Breast epithelium (tissue), 4 donors: ENCODE measurements at places on chromosomes 16 and 17.

DNA sequence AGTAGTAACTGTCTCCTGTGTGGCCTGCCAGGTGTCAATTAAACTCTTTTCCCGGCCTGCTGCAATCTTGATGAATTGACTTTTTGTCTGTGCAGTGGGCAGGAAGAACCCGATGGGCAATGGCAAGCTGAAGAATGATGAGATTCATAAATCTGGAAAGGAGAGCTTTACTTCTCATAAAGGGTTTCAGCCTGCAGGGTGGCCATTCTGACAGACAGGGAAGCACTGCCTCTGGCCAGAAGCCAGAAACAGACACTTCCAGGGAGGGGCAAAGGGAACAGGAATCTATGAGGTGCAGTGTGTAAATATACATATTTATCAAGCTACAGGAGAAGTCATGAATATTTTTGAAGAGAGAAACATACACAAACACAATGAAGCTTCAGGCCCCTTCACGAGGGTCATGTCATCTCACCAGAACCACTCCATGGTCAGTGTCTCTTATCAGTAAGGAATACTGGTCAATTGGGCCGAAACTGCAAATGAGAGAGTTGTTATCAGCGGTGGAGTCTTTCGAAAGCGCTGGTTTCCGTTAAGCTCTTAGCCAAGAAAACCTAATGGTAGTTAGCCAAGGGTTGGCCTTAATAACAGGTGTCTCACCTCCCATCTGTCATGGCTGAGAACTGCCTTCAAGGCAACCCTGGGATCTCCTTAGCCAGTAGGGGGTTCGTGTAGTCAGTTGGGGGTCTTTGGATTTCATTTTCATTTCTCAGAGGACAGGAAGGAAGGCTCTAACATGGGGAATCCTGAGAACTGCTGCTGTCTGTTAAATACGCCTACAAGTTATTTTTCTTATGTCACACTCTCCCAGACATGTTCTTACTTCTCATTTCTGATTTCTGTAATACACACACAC lies 1.2 kb upstream of the NARF start:
- peak overlapping the region; percentile 93 for H3K4me3 ChIP-seq
- no peaks in the 10 kb centered on the region for H3K27me3 ChIP-seq
- H3K4me1 ChIP-seq, result peaks cover 4% of the 10 kb centered on the region
- H3K36me3 ChIP-seq, result no peaks in the 10 kb centered on the region

DNA sequence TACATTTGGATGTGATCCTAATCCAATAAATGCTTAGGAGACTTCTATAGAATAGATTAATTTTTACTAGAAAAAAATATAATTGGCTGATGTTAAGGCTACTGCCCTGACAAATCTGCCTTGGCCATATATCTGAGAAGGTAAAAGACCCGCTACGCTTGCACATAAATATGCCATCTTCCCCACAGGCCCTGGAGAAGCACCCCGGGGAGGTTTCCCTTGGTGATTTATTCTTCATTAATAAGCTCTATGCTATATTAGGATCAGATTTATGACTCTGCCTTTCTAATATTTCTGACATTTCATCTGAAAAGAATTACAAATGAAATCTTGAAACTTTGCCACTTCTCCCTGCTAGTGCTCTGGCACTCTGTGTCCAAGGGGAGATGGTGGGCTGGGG lies 27.4 kb upstream of the MEOX1 start:
- no peak for DNase-seq
- H3K4me1 ChIP-seq, result no peaks in the 10 kb centered on the region
- H3K27ac ChIP-seq, result no peak overlapping the region

GRCh38 chr16:21161211-21161610 lies 2.7 kb downstream of the LDAF1 start:
- DNase-seq, result no peak
- no peaks in the 10 kb centered on the region for H3K27me3 ChIP-seq
- no peaks in the 10 kb centered on the region for H3K36me3 ChIP-seq
- H3K27ac ChIP-seq, result no peak overlapping the region
- no peak overlapping the region for H3K4me3 ChIP-seq

DNA sequence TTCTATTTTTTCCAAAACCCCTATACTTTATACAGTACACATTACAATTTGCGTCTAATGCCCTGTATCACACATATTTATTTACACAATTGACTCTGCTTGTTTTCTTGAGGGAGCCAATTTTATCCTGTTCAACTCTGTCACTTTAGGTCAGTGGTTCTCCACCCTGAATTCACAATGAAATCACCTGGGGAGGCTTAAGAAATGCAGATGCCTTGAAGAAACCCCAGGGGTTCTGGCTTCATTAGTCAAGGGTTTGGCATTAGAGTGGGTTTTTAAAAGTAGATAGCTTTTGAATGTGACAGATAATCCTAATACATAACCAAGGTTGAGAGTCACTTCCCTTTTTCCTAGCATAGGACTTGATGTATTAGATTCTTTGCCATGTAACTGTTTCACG lies 398.6 kb upstream of the ERCC4 start:
- H3K4me1 ChIP-seq, result no peaks in the 10 kb centered on the region
- no peak overlapping the region for H3K4me3 ChIP-seq
- no peaks in the 10 kb centered on the region for H3K36me3 ChIP-seq
- H3K27me3 ChIP-seq, result no peaks in the 10 kb centered on the region
- H3K27ac ChIP-seq, result no peak overlapping the region

- no peaks in the 10 kb centered on the region for H3K27me3 ChIP-seq
- no peaks in the 10 kb centered on the region for H3K36me3 ChIP-seq
- H3K4me1 ChIP-seq, result no peaks in the 10 kb centered on the region
- H3K27ac ChIP-seq, result no peak overlapping the region
Measured at GRCh38 chr17:17305281-17305801, 2.2 kb downstream of the NT5M start.

DNA sequence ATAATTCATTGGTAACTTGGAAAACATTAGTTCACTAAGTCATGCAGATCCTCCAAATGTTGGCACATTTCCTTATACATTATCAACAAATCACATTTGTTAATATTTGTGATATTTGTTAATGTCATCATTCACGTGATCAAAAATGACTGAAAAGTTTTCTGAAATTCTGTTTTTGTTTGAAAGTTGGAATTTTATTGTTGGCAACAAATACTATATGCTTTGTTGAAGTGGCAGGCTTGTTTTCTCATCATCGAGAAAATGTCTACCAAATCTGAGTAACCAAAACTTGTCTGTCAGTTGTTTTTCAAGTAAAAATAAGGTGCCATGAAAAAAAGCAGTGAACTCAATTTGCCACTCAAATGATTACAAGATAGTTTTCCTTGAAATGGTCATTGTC lies 62.8 kb downstream of the NACA2 start:
- no peak overlapping the region for H3K4me3 ChIP-seq
- no peaks in the 10 kb centered on the region for H3K4me1 ChIP-seq
- H3K27me3 ChIP-seq, result no peaks in the 10 kb centered on the region
- no peak overlapping the region for H3K27ac ChIP-seq

- H3K36me3 ChIP-seq, result no peaks in the 10 kb centered on the region
- no peaks in the 10 kb centered on the region for H3K27me3 ChIP-seq
- DNase-seq, result no peak
- peaks cover 36% of the 10 kb centered on the region for H3K4me1 ChIP-seq
- H3K27ac ChIP-seq, result peak overlapping the region; percentile 72
Measured at GRCh38 chr17:63440127-63440769, 5.9 kb downstream of the CYB561 start.
